ENCODE measurements at places on chromosomes 5 and 9.

DNA sequence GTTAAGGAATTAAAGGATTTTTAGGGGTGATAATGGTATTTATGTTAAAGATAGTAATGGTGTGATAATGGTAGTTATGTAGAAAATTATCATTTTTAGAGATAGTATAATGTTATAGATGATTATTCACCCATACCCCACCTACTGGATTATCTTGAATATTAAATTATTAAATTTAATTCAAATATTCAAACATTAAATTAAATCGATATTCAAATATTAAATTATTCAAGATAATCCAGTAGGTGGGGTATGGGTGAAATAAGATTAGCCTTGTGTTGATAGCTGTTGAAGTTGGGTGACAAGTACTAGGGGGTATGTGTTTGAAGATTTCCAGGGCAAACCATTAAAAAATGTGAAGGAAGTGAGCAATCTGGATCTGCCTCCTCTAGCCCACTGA lies 15.6 kb downstream of the FAM219A start:
- no peak for DNase-seq

DNA sequence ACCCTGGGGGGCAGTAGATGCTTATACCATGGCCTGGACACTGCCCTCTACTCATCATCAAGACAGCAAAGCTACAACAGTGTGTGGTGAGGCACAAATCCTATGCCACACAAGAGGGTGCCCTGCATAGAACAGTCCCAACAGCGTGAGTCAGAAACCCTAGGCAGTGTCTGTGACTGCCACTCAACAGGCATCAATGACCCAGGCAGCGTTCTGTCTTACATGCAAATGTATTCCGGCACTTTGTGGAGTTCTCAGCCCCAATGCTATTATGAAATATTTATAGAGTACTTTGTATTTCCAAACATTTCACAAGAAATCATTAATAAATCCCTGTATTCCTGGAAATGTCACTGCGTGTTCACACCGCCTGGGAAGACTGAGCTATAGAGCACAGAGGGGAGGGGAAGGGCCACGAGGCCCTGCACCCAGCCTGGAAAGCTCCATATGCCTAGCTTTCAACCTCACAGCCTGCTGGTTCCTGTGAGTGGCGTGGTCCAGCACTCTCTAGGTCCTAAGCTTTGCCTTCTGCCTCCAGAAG lies 77.7 kb downstream of the NIPSNAP3B start:
- no peak for DNase-seq

GRCh38 chr5:110255194-110255593 lies 471.3 kb downstream of the TMEM232 start:
- no peak for DNase-seq

- no peak for DNase-seq
Observed at GRCh38 chr5:161096581-161096980, 244.6 kb upstream of the ATP10B start.

DNA sequence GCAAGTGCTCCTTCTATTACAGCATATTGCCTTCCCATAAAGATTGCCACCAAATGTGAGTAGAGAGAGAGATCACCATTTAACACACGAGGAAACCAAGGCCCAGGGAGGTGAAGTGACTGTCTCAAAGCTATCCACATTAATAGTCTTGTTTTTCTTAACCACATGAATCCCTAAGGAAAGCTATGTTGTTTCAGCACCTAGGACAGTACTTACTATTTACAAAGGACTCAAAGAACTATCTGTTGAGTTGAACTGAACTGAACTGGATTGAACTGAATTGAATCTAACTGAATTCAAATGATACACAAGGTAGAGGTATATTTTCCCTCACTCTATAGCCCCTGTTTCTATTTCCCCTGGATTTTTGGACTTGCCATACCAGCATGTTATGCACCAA lies 430.4 kb downstream of the CAAP1 start:
- DNase-seq, result no peak

GRCh38 chr5:37921452-37921851 lies 81.6 kb upstream of the GDNF start:
- no peak for DNase-seq

DNA sequence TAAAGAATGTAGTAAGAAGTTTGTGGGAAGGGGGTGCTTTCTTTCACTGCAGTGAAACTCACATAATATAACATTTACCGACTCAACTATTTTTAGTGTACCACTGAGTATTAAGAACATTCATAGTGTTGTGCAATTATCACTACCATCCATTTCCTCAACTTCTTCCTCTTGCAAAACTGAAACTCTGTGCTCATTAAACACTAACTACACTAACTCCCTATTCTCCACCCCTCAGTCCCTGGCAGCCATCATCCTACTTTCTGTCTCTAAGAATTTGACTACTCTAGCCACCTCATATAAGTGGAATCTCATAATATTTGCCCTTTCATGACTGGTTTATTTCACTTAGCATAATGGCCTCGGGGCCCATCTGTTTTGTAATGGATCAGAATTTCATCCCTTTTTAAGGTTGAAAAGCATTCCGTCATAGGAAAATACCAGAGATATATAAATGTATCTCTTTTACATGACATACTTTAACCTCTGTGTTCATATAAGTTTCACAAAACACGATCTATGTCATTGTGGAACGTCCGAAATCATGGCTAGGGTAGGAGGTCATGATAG lies 56.3 kb upstream of the DIRAS2 start:
- no peak for DNase-seq

DNA sequence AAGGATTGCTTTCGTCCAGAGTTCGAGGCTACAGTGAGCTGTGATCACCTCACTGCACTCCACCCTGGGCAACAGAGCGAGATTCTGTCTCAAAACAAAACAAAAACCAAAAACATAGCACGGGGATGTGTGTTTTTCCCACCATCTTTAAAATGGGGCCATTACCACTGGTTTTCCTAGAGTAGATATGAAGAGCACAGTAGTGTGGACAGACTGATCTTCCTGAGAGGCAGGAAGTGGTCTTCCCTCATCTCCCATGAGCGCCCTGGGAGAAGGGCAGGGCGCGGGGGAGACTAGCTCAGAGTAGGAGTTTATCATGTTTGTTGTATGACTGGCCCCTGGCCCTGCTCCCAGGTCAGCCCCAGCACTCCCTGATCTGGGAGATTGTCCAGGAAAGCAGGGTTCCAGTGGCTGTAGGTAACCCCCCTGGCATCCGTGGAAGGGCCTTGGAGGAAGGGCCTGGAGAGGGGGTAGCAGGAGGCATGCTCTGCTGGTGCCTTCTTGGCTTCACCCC lies 2.3 kb downstream of the SUSD3 start:
- no peak for DNase-seq

DNA sequence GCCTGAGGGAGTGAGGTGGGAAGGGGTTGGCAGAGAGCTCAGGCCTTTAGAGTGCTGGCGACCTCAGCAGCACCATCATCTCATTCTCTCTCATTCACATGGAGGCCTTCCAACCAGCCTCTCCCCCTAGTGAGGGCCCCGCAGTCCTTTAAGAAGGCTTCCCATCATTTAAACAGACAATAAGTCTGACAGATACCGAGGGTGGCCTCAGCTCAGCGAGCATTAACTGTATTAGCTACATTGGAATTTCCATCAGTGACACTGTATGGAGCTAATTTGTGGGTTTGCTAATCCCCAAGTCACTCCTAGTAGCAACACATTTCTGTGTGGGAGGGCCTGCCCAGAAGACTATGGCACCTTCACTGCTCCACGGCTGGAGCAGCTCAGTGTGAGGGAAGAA lies 75.8 kb downstream of the INSYN2B start:
- no peak for DNase-seq

GRCh38 chr5:169190849-169191248 lies 110.1 kb downstream of the SLIT3 start:
- no peak for DNase-seq

GRCh38 chr9:96217294-96217707 lies 84.7 kb downstream of the HSD17B3 start:
- no peak for DNase-seq

DNA sequence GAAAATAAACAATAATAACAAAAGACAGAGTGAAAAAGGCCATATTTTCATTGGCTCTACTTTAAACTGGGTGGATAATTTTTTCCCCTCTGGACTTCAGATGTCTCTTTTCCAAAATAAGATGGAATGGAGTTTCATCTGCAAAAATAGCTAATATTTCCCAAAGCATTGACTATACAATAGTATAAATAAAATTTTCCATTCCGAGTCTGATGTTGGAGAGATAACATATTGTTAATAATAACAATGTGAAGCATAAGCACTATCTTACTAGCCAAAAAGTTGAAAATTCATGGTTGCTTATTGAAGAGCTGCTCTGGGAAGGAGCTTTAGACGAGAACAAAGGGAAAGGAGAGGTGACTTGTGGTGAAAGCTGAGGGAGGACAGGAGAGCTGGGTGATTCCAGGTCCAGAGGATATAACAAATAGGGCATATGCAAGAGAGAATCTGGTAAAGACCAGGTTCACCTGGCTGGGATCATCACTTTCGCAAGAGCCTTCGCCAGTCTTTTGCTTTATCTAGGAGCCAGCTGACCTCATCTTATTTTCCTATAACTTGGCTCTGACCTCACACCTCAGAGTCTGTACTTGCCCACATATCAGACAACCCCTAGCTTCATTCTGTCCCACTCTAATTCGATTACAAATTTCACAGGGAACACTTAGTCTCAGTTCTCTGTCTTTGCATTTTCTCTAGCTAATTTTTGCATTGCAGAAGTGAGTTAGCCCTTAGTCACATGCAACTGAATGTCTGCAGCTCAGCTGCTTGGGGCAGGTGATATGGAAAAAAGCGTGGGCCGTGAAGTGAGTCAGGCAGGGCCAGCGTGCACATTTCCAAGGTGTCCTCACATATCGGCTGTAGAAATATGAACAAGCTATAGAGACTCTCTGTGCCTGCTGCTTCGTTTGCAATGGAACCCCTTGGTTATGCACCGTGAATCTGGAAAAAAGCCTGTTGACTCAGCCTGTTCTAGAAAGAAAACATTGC lies 7.6 kb upstream of the ZNF474 start:
- DNase-seq, result no peak

GRCh38 chr5:138569782-138570181 lies 5.4 kb downstream of the HSPA9 start:
- no peak for DNase-seq

- DNase-seq, result no peak
Observed at GRCh38 chr9:93467462-93467861, 14.1 kb upstream of the FAM120AOS start.

DNA sequence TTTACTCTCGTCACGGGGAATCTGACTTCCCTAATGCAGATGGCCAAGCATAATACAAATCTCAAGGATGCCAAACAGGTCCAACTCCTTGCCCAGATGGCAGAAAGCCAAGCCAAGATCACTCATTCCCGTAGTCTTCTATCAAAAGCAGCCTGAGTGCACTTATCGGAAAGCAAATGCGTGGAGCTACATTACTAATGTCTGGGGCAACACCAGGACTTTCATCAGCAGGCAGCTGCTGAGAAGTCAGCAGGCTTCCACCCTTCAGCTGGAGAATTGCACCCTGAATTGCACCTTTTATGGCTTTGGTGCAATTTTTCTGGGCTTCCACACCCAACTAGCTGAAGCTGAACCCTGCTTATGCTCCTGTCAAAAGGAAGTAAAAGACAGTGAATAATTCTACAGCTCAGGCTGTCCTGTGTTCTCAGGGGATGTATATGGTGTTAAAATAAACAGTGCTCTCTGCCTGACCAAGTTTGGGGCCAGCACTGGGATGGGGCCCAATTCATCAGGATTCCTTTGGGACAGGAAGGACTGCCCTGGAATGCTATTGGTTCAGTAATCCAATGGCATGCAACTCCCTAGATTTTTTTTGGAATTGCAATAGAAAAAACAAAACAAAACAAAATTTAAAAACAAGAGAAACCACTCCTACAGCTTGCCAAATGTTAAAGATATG lies 92.6 kb downstream of the DPYSL3 start:
- peak; percentile 40 for DNase-seq

- DNase-seq, result no peak
Observed at GRCh38 chr5:161095953-161096352, 243.9 kb upstream of the ATP10B start.

DNA sequence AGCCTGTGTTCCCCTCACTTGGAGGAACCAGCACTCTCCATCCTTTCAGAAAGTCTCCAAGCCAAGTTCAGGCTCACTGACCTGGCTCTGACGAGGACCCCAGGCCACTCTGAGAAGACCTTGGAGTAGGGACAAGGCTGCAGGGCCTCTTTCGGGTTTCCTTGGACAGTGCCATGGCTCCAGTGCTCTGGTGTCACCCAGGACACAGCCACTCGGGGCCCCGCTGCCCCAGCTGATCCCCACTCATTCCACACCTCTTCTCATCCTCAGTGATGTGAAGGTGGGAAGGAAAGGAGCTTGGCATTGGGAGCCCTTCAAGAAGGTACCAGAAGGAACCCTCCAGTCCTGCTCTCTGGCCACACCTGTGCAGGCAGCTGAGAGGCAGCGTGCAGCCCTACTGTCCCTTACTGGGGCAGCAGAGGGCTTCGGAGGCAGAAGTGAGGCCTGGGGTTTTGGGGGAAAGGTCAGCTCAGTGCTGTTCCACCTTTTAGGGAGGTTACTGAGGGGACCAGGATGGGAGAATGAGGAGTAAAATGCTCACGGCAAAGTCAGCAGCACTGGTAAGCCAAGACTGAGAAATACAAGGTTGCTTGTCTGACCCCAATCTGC lies 4.7 kb upstream of the NUP214 start:
- no peak for DNase-seq

GRCh38 chr9:106478727-106479126 lies 384.2 kb upstream of the ZNF462 start:
- DNase-seq, result no peak
